ENCODE measurements at places on chromosomes 7 and 10. TPM values are rescaled to one million over a fixed set of nuclear protein-coding genes. Genes with fewer than 3 reads are reported as not detected.

CAMK2G gene
- 16.4 TPM for total RNA-seq

PLOD3 gene
- 30.7 TPM for total RNA-seq

GPR26 gene
- not detected for total RNA-seq

DNA sequence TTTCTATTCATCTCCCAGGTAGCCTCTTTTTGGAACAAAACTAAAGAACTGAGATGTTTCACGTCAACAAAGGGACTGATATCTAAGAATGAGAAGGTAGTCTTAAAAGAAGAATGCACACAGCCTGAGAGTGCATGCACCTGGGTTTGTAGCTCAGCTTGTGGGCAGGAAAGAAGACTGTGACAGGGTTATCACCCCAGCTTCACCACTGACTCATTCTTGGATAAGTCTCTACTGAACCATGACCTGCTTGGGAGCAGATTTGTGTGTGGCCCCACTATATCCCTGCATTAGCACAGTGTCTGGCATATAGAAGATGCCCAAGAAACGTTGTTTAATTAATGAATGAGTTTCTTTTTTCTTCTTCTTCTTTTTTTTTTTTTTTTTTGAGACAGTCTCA lies 187.5 kb downstream of the GPAM start:
- H3K36me3 ChIP-seq, result no peaks in the 10 kb centered on the region
- peaks cover 12% of the 10 kb centered on the region for H3K27me3 ChIP-seq
- H3K4me1 ChIP-seq, result no peaks in the 10 kb centered on the region
- no peak overlapping the region for H3K27ac ChIP-seq
- no peak overlapping the region for H3K4me3 ChIP-seq

- H3K27me3 ChIP-seq, result no peaks in the 10 kb centered on the region
- no peak for DNase-seq
- no peak overlapping the region for H3K4me3 ChIP-seq
- H3K4me1 ChIP-seq, result no peaks in the 10 kb centered on the region
- H3K27ac ChIP-seq, result no peak overlapping the region
- H3K36me3 ChIP-seq, result no peaks in the 10 kb centered on the region
These were observed 73.8 kb upstream of the GTF2IRD1 start for GRCh38 chr7:74379938-74380337.

GRCh38 chr7:102912742-102913141 lies at the start of gene LRRC17:
TSS of gene LRRC17 (plus strand) at chr7:102913000. CDS start at chr7:102933914, 20,914 bp downstream.
- H3K27me3 ChIP-seq, result no peaks in the 10 kb centered on the region
- no peak for DNase-seq
- H3K4me3 ChIP-seq, result no peak within 1 kb of the TSS
- H3K36me3 ChIP-seq, result no peaks in the 10 kb centered on the region
- no peaks in the 10 kb centered on the region for H3K4me1 ChIP-seq
- H3K27ac ChIP-seq, result no peak within 1 kb of the TSS

DNA sequence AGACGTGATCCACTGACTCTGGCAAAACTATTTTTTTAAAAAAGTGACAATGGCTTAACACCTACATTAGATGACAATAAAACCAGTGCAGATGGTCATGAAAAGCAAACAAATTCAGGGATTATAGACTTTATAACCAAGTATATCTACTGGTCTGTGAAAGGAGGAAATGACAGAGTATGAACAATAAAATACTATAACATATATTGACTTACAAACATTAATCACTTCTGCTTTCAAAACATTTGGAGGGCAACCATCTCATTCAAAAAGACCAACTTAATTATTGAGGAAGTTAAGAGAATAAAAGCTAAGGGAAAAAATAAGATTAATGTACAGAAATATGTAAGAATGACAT lies 34.8 kb downstream of the JMJD1C start:
- H3K27ac ChIP-seq, result no peak overlapping the region
- no peak for DNase-seq
- no peak overlapping the region for H3K4me3 ChIP-seq
- peaks cover 10% of the 10 kb centered on the region for H3K36me3 ChIP-seq

DNA sequence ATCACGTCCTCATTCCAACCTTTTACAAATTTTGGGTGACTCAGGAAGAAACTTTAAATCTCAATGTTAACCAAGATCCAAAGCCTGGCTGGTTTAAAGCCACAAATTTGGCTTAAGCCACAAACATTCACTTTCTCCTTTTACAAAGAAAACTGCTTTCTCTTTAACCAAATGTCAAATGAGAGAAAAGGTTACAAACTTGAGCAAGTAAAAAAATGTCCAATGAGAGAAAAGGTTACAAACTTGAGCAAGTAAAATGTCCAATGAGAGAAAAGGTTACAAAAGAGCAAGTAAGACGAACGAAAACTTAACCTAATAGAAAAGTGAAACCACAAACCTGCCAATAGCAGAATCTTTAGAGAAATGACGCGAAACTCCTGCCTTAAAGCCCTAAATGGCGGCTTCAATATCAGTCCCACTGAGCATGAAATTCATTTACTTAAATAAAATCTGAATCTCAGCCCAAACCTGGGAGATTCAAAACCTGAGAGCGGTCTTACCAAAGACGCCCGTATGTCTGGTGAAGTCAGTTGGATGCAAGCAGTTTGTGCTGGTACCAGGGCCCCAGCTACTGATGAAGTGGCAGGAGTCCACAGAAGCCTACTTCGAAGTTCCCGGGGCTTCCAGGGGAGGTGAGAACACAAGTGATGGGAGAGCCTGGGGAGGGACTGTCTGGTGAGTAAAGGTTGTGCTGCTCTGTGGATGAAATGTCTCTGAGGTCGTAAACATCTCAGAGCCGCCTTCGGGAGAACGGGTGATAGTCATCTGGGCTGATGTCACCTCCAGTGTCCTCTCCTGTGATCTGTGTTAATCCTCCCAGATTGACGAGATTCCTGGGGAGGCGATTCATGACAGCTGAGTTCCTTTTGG lies 74.6 kb downstream of the PAXIP1 start:
- peak overlapping the region; percentile 96 for H3K27ac ChIP-seq
- H3K27me3 ChIP-seq, result no peaks in the 10 kb centered on the region
- peaks cover 9% of the 10 kb centered on the region for H3K36me3 ChIP-seq
- peak overlapping the region; percentile 99 for H3K4me3 ChIP-seq

GRCh38 chr10:117462424-117462792 lies 80.1 kb upstream of the EMX2 start:
- no peaks in the 10 kb centered on the region for H3K36me3 ChIP-seq
- no peaks in the 10 kb centered on the region for H3K4me1 ChIP-seq
- H3K4me3 ChIP-seq, result no peak overlapping the region
- peaks cover 3% of the 10 kb centered on the region for H3K27me3 ChIP-seq
